ENCODE measurements at places on chromosomes 11 and 22.

GRCh38 chr11:43919852-43920597 is 22.4 kb upstream of the C11orf96 start:
- DNase-seq, result no peak

GRCh38 chr11:58637371-58637770 is 14.9 kb downstream of the CNTF start:
- DNase-seq, result no peak

- DNase-seq, result no peak
Measured at GRCh38 chr11:67238894-67239782, 27.1 kb upstream of the GRK2 start.

GRCh38 chr22:33056108-33056507 is 2.1 kb downstream of the SYN3 start:
- no peak for DNase-seq

All from SK-N-MC (cell line).